Activated CD4-positive, alpha-beta T cell treated with anti-CD3 and anti-CD28 coated beads for 48 hours (primary cell): ENCODE measurements at places on chromosomes 4 and X.

DNA sequence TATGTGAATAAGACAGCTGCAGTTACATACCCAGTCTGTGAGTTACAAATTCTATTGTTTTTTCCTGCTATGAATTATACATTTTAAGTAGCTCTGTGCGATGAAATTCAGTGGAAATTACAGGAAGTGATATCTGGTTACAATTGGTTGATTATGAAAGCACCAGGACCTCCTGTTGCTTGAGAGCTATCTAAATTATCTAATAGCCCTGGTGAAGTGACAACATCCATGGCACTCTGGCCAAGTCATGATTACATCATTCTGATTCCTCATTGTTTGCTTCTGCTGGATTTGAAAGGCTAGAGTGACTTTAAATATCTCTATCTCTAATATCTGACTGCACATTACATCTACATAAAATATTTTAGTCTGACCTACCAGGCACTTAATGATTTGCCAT is 515.0 kb downstream of the CFAP47 start:
- no peak for DNase-seq

GRCh38 chr4:158090323-158090722 is 82.5 kb downstream of the GASK1B start:
- no peak for DNase-seq

DNA sequence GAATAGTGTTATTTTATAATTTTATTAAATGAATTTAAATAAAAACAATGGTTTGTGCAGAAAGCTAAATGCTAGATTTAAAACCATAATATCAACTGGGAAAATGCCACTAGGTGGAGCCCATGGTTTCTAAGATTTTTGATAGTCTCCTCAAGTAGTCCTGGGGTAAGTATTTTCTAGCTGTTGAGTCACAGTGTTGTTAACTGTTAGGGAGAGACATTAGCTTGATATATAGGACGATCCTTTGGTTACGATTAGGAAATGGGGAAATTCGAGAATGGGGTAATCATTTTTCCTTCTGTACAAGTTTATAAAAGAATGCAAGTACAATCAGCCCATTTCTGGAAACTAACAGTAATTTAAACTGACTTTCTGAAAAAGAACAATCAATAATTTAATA is 378.4 kb downstream of the ANKRD50 start:
- no peak for DNase-seq

DNA sequence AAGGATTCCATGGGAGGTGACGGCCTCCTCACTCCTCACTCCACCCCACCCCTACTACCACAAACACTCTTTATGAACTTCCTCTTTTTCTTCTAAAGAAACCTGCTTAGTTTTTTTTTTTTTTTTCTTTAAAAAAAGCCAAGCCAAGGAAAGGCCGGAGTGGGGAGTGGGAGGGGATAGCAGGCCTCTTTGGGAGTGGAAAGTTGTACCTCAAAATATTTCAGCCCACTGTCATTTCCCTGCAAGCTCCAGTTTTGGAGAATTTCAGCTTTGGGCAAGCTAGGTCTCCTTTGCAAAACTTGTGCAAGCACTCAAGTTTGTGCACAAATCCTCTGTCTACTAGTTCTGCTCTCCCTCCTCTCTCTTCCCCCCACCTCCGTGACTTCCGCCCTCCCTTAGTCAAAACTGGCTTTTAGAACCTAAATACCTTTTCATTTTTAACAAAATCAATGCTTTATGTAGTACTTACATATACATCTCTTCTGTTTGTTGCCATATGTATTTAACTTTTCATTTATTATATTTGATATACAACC is 512 bp upstream of the ANTXR2 start:
- peak; percentile 25 for DNase-seq

DNA sequence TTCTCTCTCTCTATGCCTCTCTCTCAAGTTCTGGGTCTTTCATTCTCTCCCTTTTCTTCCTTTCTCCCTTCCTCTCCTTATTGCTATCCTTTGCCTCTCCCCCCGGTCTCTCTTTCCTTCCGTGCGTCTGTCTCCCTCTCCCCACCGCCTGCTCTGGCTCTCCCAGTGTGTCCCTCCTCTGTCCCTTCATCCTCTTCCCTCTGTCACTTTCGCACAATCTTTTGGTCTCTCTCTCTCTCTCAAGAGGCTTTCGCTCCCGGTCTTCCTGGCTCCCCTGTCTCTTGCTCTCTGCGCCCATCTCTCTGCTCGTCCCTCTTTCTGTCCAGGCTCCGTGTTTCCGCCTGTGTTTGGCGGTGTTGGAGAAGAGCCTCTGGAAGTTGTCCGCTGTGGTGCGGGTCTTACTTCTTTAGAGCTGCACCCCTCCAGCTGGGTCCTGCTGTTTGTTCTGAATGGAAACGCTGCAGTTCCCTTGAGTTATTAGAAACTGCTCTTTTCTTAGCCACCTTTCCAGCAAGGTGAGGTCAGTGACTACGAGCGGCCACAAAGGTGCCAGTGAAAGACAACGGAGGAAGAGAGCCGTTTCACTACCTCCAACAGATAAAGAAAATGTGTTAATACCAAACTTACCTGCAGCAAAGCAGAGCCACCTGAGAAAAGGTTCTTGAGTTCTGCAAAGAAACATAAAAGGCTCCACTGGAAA is 1.1 kb downstream of the BMPR1B start:
- no peak for DNase-seq

DNA sequence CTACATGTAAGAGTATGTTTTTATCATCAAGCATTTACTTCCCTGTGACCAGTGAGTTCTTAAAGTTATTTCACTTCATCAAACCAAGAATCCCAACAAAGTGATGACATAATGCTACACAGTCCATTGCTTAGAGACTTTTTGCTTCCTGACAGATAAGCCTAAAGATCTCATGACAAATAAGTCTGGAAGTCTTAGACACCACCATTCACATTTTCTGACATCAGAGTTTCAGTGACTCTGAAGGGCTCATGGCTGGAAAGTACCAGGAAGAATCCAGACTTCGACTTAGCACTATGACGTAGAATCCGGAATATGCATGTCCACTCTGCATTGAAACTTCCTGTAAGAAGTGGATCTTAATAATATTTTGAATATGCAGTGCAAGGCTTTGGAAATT is 53.7 kb downstream of the CLDN22 start:
- DNase-seq = no peak

- peak; percentile 15 for DNase-seq
Observed at GRCh38 chr4:77158487-77158861, 1.5 kb downstream of the CCNG2 start.

GRCh38 chr4:83217721-83218522 is 66.7 kb downstream of the COQ2 start:
- peak; percentile 63 for DNase-seq

GRCh38 chr4:91448668-91449330 is 855.0 kb upstream of the GRID2 start:
- DNase-seq = no peak

- DNase-seq = no peak
Observed at GRCh38 chrX:155841232-155841631, 39.9 kb upstream of the VAMP7 start.

DNA sequence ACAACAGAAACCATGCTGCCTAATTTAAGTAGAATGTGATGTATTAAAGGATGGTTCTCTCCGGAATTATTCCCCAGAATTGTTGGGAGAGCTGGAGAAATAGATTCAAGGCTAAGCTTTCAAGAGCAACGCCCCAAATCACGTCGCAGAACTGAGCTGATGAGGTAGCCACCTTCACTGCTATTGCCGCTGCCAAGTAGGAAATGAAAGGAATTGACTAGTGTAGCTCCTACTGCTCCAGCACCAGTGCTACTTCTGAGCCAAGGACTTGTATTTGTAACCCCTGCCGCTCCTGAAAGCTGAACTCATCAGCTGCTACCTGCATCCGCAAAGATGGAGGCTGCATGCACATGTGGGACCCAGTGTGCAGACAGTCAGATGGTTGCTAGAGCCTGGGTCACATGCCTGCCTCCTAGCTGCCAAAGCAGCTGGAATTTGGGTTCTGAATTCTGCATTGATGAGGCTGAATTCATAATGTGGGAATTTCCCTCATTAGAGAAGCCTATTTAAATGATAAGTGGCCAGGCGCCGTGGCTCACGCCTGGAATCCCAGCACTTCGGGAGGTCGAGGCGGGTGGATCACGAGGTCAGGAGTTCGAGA is 173.9 kb downstream of the PDGFRA start:
- no peak for DNase-seq

- DNase-seq = no peak
Observed at GRCh38 chr4:26346203-26346620, 25.4 kb downstream of the RBPJ start.

- DNase-seq = no peak
Observed at GRCh38 chr4:165783626-165784025, 89.4 kb upstream of the TLL1 start.

DNA sequence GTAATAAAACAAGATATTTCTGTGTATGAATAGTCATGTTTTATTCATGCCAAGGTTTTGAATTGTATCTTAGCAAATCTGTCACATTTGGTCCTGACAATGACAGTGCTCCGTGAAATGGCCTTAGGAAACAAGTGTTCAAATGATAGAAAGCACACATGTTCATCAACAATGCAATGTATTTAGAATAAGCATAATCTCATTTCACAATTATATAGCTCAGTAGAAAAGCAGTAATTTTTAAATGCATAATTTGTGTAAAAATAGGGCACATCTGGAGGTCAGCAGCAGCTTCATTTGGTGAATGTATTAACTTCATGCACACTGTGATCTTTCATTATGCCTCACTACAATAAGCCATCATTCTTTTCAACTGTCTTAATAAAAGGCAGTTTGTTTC is 380.4 kb downstream of the GPM6A start:
- DNase-seq = no peak

- no peak for DNase-seq
Observed at GRCh38 chrX:126994032-126994600, 174.6 kb downstream of the PRR32 start.

DNA sequence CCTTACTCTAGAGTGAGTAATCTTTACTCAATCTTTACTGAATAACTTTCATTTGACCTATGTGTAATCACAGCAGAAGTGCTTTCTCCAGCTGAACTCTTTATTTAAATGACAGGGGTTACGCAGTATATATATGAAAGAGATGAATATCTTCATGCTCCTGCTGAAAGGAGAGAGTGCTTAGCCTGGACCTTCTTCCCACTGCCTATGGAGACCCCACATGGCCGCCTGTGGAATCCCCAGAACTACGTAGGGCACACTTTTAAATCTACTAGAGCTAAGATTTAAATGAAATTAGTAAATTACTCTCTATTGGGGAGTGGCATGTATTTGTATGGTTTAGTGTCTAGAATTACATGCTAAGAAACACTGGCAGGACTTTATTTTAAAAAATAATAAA is 391.2 kb downstream of the ANKRD50 start:
- DNase-seq = no peak

GRCh38 chr4:1208970-1209704 is 36.8 kb upstream of the SPON2 start:
- no peak for DNase-seq

- DNase-seq = no peak
Observed at GRCh38 chr4:169142906-169143305, 127.8 kb downstream of the SH3RF1 start.

DNA sequence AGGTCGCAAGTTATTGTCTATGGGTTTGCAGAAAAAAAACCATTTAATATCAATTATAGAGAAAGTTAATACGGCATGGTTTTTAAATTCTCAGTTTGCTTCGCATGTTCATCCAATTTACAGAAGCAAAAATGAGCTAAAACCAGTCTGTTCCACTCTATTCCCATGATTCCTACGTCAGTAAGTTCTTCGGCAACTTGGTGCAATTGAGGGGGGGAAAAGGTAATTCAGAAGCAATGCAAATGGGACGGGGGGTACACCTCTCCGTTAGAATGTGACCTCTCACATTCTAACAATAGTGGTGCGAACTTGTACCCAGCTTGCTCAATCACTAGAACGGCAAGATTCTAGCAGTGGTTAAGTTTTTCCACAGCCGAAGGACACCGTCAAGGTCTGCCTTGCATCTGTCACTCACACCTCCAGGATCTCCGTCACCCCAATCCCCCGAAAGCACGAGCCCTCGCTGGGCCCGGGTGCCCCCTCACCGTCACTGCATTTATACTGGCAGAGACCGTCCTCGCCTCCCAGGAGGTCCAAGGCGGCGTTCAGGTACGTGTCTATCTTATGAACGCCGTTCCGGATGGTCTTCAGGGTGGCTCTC is 653 bp downstream of the PLA2G12A start:
- DNase-seq = peak; percentile 37

GRCh38 chr4:4320528-4320927 is 30.5 kb downstream of the ZBTB49 start:
- DNase-seq = no peak

- no peak for DNase-seq
Observed at GRCh38 chrX:72054779-72055489, 76.8 kb downstream of the RTL5 start.

GRCh38 chr4:1198098-1198844 is 25.9 kb upstream of the SPON2 start:
- peak; percentile 1 for DNase-seq

DNA sequence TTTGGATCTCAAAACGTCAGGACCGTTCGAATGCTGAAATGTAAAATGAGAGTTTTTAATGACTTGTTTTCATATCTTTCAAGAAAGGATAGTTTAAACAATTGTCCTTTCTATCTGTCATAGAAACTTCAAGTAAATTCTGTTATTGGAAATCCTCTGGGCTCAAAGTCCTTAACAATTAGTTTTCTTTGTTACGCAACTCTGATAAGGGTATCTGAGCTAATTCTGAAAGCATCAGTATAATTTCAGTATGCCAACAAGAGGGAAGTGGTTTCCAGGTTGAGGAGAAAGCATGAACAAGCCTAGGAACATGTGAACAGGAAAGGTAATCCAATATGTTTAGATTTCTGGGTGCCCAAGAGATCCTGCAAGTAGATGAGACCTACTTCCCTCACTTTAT is 22.0 kb downstream of the ADH7 start:
- DNase-seq = no peak

DNA sequence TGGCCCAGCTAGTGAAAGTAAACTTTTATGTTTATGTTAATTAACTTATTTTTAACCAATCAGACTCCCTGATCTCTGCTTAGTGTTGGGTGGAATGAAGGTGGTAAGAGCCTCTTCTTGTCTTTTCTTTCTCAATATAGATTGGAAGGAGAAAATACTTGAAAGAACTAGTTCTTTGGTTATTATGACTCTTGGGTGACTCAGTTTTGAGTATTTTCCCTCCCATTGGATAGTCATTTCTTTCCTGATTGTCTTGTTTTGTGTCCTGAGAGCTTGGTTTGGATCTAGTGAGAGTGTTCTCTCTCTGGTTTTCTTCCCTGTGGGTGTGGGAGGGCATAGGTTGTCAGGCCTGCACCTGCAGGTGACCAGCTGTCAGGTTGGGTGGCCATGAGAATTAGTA is 172.0 kb upstream of the GLRA2 start:
- no peak for DNase-seq

DNA sequence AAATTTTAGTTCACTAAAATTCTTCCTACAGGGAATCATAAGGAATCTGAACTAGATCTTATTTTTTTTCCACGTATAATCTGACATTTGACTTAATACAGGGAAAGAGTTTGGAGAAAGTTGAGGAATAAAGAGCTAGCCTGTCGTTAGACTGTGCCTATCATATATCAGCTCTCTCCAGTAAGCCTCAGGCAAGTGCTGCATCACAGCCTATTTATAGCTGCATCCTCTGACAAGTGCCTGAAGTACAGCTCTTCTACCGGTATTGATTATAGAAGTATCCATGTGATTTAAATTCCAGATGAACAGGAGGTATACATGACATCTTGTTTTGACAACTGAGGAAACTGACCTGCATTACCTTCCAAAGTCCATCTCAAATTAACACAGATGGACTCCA is 248.9 kb downstream of the TLL1 start:
- no peak for DNase-seq

- no peak for DNase-seq
Observed at GRCh38 chr4:41373221-41373620, 116.5 kb downstream of the UCHL1 start.

- DNase-seq = no peak
Observed at GRCh38 chr4:135244056-135244455, 1042.5 kb upstream of the PABPC4L start.

GRCh38 chr4:143512978-143513313 is 556 bp upstream of the SMARCA5 start:
- DNase-seq = no peak
